ENCODE measurements at places on chromosomes 1 and 21.
A peak's percentile ranks its signal among the peaks of the same experiment; 100 is the strongest.

DNA sequence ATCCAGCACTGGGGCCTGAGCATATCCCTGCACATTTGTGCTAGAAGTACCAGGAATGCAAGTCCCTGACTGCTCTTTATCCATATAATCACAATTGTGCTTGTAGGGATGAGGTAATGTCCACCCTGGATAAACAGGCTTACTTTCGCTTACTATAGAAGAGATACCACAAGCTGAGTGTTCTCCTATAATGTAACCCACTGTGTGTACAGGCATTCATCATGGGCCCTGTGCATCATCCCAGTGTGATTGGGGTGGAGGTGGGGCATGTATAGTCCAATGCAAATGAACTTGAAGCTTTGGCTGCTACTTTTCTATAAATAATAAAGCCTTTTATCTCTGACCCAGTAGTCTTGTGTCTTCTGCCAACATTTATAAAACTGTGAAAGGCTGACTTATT, 69.3 kb downstream of the MAN1A2 start:
- DNase-seq = no peak

- no peak for DNase-seq
Observed at GRCh38 chr21:37511848-37512247, 145.3 kb downstream of the DYRK1A start.

GRCh38 chr1:74964508-74965102, 169.6 kb upstream of the LHX8 start:
- DNase-seq = peak; percentile 2

- no peak for DNase-seq
Observed at GRCh38 chr21:27258742-27259448, 292.0 kb upstream of the ADAMTS5 start.

DNA sequence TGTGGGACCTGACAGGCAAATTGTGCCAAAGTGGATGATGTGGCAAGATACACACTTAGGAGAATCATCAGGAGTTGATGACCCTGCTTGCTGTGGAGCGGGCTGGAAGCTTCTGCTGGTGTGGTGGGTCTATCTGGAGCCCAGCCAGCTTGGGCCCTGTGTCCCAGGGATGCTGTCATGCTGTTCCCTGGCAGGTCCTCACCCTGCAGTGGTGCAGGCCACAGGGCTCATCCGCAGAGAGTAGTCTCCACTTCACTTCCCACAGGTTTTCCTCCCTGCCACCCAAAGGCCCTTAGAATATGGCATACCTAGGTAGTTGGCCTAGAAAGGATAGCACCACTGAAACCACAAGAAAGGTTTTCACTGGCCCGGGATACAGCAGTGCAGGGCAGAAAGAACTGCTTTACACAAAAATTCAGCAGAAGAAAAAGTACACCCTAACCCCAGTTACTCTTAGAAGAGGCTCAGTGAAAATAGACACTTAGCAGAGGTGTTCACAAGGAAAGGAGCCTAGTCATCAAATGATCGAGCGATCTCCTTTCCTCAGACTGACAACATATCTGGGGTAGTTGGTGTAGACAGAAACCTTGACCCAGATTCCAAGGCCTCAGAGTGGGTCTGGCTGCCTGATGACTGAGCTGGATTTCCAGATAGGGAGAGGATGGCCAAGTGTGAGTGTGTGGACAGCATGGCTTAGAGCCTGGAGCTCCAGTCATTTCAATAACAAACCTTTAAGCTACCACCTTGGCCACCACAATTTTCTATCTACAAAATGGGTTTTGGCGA, 1.3 kb upstream of the C1orf226 start:
- peak; percentile 10 for DNase-seq

DNA sequence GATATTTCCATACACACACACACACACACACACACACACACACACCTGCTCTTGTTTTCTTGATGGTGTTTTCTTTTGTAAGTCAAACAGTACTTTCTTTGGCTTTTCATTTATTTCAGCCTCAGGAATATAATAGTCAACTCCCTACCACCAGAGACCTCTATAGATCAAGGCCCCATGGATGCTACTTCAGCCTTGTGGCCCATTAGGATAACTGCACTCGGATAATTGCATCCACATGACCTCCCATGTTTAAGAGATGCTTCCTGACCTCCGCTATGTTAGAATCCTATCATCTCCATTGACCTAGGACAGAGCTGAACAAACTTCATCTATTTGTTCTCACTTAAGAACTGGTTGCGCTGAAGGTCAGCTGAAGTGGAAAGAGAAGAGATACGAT, 1094.0 kb upstream of the B3GALT2 start:
- DNase-seq = no peak

- DNase-seq = no peak
Observed at GRCh38 chr1:219883400-219884332, 44.7 kb downstream of the SLC30A10 start.

- DNase-seq = peak; percentile 90
Observed at GRCh38 chr1:93442008-93442666, 5.8 kb upstream of the FNBP1L start.

- no peak for DNase-seq
Observed at GRCh38 chr1:207818971-207819451, 67.2 kb downstream of the CD46 start.

- DNase-seq = no peak
Observed at GRCh38 chr1:212315907-212316306, 30.7 kb downstream of the PPP2R5A start.

GRCh38 chr1:105865546-105865945, 1190.9 kb upstream of the PRMT6 start:
- no peak for DNase-seq

DNA sequence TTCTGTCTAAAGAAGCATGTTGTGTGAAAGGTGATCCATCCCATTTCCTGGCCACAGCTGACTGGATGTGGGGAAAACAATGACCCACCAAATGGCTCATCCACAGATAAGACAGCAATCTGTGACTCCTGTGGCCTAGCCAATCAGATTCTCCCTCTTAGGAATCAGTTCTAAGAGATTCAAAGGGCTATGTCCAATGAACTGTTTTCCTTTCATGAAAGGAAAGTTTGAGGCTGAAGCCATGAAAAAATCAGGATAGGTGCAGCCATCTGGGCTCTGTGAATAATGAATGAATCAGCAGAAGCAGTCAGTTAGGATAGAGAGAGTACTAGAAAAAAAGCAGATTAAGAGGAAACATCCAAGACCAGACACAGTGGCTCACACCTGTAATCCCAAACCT, 164.7 kb downstream of the NRIP1 start:
- no peak for DNase-seq

DNA sequence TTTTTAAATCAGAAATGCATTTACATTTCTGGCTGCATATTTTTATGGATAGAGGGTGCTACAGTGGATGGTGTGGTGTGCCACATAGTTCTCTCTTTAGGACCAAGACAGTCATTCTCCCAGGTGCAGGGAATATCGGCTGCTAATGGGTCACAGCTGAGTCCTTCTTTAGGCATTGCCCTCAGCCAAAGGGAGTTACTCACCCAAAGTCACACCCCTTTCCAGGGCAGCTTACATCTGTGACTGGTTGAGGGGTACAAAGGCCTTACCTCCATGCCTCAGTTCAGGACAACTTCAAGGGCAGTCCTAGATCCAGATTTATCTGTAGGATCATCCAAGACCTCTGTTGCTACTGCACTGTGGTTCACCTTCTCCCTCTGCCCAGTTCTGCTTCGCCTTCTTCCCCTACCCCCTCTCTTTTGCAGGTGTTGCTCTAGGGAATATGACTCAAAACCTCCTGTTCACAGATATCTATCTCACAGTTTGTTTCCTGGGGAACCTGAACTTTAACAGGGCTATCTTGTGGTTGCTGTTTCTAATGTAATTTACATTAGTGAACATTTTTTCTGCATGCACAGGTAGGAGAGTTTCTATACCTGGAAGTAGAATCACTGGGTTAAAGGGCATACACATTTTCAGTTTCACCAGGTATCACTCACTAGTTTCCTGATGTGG, 413.9 kb downstream of the RPS6KC1 start:
- no peak for DNase-seq

GRCh38 chr1:98197356-98197755, 276.5 kb upstream of the DPYD start:
- DNase-seq = no peak

GRCh38 chr21:39453571-39454179, 1.9 kb downstream of the SH3BGR start:
- DNase-seq = no peak

- no peak for DNase-seq
Observed at GRCh38 chr1:23872421-23872820, 4.3 kb upstream of the FUCA1 start.

DNA sequence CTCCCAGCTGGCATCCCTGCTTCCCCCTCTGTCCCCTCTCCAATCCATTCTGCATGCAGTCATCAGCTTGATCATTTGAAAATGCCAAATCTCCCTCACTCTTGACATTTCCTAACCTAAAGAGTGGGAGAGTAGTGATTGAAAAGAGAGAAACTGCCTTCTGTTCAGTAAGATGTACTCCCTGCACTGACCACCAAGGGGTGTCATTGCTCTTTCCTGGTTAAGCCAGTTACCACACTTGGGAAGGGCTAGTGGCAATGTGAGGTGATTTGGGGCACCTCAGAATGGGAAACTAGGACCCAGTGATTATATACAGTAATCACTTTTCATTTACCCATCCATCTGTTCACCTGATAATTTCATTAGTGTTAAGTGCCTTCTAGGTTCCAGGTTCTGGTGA, 6.9 kb upstream of the TMEM269 start:
- no peak for DNase-seq

DNA sequence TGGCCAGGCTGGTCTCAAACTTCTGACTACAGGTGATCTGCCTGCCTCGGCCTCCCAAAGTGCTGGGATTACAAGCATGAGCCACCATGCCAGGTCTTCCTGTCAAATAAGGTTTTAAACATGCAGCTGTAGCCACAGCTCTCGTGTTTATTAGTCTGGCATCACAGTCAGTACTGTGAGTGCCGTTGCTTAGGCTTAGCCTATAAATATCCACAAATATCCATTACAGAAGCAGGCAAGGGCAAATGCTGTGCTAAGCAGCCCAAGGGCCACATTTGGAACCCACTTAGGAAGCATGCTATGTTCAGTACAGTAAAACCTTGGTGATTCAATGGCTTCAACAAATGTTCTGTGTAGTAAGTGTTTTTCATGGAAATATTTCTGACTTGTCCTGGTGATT, 75.9 kb downstream of the KIF1B start:
- DNase-seq = no peak

DNA sequence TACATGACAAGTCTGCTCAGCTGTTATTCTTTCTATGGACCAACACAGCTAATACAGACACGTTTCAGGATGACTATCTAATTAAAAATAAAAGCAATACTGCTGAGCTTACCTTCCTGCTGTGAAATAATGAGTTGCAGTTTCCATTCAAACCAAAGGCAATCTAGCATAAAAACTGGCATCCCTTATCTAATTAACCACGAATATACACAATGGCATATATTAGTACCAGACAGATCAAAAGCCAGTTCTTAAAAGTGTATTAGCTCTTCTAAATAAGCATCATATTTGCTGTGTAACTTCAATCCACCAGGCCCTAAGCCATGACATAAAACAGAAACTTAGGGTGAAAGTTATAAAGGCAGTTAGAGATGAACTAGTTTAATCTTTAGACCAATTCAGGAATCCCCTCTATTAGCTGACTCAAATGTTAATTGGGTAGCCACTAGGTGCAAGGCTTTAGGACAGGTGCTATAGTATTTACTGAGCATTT, 20.6 kb downstream of the TESK2 start:
- no peak for DNase-seq

DNA sequence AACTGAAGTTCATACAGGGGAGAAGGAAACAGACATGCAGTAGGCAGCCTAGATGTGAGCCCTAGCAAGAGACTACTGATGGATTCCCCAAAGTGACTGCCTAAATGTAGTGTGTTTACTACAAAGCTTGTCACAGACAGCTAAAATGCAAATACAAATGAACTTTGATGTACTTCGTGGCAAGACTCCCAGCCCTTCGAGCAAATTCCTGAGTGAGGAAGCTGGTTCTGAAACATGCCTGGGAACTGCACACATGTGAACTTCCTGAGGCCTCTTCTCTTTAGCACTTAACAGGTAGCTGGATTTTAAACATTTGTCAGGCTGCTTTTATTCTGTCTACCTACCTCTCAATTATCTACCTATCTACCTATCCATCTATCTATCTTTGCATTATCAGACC, 6.7 kb upstream of the IRF2BP2 start:
- DNase-seq = no peak

DNA sequence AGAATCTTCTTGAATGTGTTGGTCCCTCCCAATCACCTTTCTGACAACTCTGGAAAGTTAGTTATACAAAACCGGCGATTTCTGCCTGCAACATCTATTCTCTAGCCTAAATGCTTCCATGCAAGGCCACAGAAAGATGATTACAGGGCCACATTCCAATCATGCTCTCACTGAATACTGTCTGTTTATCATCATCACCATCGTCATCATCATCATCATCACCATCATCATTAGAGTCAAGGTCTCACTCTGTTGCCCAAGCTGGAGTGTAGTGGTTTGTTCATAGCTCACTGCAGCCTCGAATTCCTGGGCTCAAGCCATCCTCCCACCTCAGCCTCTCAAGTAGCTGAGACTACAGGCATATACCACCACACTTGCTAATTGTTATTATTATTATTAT, 521.2 kb upstream of the DAB1 start:
- DNase-seq = no peak

DNA sequence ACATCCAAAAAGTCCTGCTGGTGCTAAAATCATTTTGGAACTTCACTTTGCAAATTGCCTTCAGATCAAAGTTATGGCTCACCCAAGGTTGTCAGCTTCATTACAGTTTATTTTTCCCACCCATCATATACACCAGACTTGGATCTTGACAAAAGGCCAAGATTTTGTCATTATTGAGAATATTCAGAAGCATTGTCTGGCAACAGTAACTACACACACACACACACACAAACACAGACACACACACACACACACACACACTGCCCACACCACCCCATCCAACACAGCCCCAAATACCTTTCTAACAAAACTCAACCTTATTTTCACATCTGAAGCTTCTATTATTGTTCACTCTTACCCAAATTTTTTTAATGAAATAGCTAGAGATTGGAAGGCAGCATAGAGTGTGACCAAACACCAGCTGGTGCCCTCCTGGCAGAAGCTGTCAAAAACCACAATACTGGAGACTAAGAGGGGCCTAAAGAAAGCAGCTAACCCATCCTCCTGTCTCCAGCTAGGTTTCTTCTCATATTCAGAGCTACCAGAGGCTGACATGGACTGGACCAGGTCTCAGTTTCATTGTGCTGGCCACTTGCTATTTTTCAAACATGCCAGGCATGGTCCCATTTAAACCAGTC, 139.1 kb upstream of the ZC3H11B start:
- no peak for DNase-seq

Data from mucosa of descending colon (tissue), 3 donors.